ENCODE measurements at places on chromosomes 7 and 10.

- DNase-seq: no peak
These were observed 35.3 kb upstream of the NOBOX start for GRCh38 chr7:144438759-144439158.

DNA sequence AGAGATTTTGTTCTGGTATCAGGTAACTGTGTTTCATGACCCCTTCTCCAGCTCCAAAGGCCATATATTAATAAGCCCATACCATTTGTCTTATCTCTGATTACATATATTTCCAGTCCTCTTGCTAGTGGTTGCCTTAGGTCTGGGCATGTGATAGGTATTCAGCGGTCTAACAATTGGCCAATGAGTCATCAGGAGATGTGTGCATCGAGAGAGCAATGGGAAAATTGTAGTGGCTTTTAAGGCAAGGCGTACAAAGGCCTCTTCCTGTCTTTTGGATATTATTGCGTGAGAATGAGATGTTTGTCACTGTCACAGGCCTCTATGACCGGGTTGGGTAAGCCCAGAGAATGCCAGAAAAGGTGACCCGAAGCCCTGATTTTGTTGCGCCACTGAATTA, 38.6 kb upstream of the SFRP5 start:
- DNase-seq: no peak

GRCh38 chr7:102079140-102080018, 207.3 kb upstream of the SH2B2 start:
- DNase-seq: no peak

DNA sequence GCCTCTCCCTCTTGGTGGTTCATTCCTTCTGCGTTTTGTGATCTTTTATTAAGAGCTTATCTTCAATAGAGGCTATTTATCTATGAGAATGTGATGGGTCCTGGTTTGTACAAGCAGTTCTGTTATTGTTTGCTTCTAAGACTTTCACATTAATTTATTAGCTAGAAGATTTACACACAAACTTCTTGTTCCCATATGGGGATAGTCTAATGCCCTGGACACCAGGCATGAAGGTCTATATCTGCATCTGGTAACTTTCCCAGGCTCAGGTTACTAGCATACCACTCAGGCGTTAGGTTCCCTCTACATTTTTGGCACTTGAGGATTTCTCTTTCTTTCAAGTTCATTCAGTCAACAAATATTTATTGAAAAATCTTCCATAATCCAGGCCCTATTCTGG, 7.7 kb downstream of the XPNPEP1 start:
- DNase-seq: no peak

DNA sequence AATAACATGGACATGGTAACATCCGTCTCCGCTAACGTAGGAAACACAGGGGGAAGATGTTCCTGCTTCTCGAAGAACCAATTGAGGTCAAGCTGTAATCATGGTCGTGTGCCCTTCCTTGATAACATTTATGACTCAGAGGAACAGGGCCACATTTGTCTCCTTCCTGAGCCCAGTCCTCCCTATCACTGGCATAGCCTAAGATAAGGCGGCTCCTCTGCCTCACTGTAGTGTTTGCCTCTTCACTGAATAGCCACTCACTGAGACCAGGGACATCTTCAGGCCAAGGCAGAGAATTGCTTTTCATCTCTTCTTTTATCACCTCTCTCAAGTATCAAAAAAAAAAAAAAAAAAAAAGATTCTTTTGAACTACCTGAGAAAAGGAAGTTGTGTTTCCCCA, 5.4 kb upstream of the GRM8 start:
- no peak for DNase-seq

DNA sequence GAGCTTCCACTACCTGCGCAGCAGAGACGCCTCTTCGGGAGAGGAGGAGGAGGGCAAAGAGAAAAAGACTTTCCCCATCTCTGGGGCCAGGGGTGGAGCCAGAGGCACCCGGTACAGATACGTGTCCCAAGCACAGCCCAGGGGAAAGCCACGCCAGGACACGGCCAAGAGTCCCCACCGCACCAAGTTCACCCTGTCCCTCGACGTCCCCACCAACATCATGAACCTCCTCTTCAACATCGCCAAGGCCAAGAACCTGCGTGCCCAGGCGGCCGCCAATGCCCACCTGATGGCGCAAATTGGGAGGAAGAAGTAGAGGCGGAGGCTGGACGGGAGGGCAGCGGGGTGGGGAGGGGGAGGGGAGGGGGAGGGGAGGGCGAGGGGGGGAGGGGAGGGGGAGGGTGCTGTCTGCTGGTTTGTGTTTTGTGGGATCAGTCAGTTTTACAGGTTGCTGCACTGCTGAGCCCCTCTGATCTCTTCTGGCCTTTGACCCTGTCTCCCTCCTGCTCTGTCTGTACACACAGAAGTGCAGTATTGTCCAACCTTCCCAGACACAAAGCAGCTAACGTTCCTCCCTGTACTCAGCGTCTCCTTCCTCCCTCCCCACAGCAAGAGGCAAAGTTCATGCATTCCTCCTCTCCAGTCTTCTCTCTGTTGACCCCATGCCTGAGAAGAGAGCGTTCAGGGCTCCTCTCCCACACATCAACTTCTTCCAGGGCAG, 9.3 kb downstream of the UCN3 start:
- no peak for DNase-seq

DNA sequence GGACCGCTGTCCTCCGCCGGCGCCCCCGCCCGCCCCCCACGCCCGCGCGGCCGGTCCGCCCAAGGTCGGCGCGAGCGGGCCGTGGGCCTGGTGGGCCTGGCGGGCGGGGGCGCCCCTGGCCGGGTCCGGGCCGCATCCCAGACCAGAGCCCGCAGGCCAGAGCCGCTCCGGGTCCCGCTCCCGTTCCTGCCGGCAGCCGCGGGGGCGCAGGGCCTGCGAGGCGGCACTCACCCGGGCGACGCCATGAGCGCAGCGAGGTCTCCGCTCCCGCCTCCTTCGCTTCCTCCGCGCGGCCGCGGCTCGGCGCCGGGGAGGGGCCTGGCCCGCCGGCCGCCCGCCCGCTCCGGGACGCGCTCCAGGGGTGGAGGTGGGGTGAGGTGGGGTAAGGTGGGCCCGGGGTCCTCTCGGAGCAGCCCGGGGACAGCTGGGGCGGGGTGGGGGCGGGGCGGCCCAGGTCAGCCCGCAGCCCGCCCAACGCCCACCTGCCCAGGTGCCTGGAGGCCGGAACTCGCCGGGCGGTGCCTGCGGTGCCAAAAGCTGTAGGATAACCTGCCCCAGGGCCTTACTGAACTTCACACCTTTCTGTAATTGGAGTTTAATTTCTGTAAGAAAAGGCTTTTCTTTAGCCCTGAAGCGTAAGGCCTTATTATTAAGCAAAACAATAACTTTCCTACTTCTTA, at the start of gene URGCP:
Gene URGCP (minus strand): TSS at position 266 of the 680 bp plus-strand sequence. CDS start 21 bp downstream, at position 245.
- DNase-seq: no peak

DNA sequence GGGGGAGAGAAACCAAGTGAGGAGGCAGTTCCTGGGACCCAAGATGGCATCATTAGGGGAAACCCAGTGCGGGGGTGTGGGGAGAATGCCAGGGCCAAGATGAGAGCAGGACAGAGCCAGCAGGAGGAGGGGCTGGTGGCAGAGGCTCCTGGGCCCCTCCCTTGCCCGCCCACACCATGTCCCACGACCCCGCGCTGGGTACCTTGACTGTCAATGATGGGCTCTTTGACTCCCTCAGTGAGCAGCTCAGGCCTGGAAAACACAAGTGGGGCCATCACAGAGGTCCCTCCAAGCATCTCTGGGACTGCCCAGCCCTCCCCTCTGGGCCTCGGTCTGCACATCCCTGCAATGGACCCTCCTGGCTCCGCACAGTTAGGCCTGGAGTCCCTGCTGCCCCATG, 75.4 kb downstream of the RABGEF1 start:
- DNase-seq: no peak

GRCh38 chr7:999941-1000935, 17.3 kb downstream of the CYP2W1 start:
- no peak for DNase-seq

DNA sequence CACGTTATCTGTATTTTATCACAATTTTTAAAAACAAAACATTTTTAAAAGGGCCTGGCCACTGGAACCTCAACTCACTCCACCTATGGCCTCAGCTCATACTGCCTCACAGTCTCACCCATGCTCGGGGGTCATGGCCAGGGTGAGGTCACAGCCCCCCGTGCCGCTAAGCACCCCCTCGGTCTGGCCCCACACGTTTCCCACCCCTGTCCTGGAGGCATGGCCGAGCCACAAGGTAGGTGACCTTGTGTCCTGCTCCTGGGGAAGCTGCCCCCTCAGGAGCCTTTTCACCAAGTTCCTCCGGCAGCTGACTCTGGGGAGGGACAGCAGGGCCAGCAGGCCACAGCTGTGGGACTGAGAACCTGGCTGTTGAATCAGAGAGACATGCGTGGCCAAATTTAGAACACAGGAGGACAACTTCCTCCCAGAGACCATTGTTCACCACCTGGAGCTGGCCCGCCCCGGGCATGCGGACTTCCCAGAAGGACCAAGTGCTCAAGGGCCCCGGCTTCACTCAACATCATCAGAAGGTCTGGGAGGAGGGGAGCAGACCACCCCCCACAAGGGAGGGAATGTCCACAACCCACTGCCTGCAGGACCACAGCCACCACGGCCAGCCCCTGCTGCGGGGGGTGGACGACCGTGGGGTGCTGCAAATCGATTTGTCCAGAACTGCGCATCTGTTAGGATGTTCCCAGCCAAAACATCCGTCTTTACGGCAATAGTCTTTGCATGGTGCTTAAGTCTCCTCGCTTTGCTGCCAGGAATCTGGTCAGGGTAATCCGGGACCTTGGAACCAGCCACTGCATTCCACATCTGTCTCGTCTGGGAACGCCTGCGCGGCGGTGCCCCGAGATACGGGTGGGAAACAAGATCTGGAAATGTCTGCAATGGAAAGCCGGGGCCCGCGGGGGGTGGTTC, 48.6 kb upstream of the PDGFA start:
- no peak for DNase-seq

DNA sequence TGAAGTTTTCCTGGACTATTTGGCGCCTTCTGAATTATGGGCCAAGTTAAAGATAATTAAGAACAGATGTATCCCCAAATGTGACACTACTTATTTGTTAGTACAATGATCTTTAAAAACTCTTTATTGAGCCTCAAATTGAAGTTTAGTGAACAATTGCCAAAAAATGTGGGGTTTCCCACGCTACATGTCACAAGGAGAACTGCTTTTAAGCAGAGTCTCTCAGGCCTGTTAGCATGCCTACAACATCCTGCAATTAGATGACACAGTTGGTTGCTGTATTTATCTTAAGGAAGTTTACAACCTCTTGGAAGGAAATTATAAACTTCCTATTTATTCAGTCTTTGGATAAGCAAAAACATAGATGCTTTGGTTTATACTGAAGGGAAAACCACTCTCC, 733.0 kb downstream of the TNS3 start:
- DNase-seq: no peak

- DNase-seq: no peak
These were observed 92.6 kb downstream of the MLLT10 start for GRCh38 chr10:21626457-21627161.

DNA sequence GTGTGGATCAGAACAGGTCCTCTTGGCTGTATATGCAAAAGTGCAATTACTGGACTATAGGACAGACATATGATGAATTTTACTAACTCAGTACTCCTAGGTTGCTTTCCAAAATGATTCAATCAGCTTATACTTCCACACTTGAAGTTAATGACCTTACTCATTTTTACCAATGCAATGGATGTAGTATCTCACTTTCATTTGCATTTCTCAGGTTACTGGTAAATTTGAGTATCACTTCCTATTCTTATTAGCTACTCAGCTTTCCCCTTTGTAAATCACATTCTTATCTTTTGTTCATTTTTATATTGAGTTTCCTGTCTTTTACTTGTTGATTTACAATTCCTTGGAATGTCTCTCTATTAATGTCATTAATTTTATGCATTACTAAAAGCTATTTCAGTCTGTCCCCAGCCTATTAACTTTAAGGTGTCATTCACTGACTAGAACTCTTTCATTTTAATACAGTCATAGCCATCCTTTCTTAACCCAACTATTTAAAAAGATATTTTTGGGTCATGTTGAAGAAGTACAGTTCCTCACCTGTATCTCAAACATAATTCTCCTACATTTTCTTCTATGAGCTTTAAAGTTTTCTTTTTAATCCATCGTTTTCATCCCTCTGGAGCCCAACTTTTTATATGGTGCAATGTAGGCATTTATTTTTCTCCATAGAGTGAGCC, 88.6 kb downstream of the VIM start:
- no peak for DNase-seq

GRCh38 chr7:12722636-12723605, 35.5 kb downstream of the ARL4A start:
- DNase-seq: no peak

GRCh38 chr10:75014516-75015230, 96.8 kb upstream of the SAMD8 start:
- no peak for DNase-seq

- DNase-seq: no peak
These were observed 41.4 kb upstream of the TMEM196 start for GRCh38 chr7:19814776-19815175.

GRCh38 chr10:27450225-27450624, 53.9 kb upstream of the RAB18 start:
- DNase-seq: no peak

GRCh38 chr10:30831426-30831825, 200.2 kb downstream of the ZNF438 start:
- no peak for DNase-seq

GRCh38 chr7:32147546-32148268, 77.5 kb upstream of the PDE1C start:
- no peak for DNase-seq

GRCh38 chr7:148625342-148625741, 34.8 kb downstream of the C7orf33 start:
- no peak for DNase-seq

- DNase-seq: no peak
These were observed 710 bp downstream of the RNLS start for GRCh38 chr10:88582411-88582805.

- no peak for DNase-seq
These were observed 56.6 kb downstream of the CPED1 start for GRCh38 chr7:121045090-121045489.

DNA sequence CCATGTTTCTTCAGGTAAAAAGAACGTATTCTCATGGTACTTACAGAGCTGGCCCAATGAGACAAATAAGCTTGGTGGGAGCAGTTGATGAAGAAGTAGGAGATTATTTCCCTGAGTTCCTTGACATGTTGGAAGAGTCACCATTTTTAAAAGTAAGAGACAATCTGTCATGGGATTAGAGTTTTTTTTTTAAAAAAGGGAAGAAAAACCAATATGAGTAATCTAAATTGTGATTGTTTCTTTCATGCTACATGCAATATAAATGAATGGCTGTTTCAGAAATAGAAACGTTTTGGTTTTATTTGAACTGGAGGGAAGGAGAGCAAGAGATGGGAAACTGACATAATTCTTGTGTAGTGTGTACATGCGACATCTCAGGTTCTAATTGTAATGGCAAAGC, 32.8 kb downstream of the TMEM60 start:
- no peak for DNase-seq

- no peak for DNase-seq
These were observed 35.9 kb upstream of the CYP2C9 start for GRCh38 chr10:94902570-94902969.

DNA sequence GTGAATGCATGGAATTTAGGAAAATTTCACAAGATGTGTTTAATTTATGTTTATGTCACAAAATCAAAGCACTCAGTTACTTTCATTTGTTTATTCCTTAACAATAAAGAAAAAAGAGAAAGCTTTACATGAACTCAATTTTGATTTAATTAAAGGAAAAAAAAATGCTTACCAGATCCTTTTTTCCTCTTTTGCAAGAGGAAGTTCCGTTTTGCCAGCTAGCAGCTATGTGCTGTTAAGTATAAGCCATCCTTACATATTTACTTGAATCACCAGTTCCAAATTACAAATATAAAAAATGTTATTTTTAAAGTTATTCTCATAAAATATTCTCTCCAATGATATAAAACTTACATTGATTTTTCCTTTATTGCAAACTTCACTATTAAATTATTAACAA, 12.7 kb downstream of the MRC1 start:
- DNase-seq: no peak
